ENCODE measurements at places on chromosomes 6 and 20.
A peak's percentile ranks its signal among the peaks of the same experiment; 100 is the strongest.

DNA sequence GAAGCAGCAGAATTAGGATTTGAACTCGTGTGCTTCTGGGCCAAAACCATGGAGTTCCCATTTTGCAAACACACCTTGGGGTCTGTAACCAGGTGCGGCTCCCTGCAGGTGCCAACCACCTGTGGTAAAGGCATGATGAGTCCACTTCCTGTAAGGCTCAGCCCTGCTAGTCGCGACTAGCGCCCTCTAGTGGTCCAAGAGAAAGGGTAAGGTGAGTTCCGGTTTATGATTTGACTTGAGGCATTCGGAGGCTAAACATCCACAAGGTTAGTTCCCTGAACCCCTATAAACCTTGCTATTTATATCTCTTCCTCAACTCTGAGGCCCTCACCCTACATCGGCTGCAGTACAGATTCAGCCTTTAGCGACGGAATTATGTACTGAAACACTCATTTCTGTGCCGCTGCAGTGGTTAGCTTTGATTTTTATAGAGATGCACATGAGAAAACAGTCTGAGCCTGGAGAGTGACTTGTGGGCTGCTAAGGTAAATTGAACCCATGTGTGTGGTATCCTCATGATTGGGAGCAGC, 173.4 kb downstream of the PLCB1 start:
- DNase-seq, result peak; percentile 44

- DNase-seq, result no peak
Measured at GRCh38 chr6:84804720-84805119, 40.3 kb upstream of the TBX18 start.

GRCh38 chr6:41074692-41075436, 2.1 kb downstream of the NFYA start:
- no peak for DNase-seq

DNA sequence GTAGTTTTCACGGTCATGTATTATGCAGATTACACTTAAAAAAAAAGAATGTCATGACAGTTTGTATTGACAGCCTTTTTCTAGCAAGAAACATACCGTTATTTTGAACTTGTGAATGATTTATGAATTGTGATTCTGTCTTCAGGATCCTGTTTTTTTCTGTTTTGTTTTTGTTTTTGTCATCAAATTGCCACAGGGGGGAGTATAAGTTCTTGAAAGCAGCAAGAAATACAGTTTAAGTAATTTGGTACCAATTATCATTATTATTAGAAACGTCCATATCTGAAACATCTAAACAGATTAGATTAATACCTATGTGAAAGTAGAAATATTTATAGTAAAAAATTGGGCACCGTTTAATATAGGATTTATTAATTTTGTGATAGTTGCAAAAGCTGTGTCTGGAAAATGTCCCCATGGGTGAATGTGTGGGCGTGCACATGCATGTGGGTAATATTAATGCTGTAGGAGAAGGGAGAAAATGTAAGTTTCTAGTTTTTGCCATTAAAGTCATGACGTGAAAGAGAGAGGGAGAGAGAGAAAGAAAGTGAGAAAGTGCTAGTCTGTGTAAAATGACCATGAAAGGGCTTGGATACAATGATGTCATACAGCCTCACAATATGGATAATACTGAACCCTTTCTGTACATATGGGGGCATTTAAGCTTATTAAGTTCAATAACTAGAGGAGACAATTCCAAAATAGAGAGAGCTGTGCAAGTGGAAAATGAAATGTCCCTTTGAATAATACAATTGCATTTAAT, 9.4 kb upstream of the CCN2 start:
- no peak for DNase-seq

DNA sequence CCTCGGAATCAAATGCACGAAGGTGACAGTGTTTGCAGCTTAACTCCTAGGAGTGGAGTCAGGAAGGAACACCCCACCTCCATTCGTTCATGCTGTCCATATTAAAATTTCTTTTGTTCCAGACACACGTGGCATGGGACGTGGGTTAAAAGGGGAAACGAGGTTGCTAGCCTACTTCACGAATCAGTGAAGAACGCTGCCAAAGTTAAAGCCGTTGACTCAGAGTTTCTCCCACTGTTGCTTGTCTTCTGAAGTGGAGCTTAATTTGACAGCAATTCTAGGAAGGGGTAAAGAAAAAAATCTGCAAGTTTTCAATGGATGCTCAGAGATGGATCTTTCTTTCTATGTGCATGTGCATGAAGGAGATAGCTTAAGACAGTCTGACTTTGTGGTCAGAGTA, 499.1 kb downstream of the CD83 start:
- DNase-seq, result no peak

- peak; percentile 9 for DNase-seq
Measured at GRCh38 chr6:144215402-144215931, 65.2 kb downstream of the STX11 start.

GRCh38 chr6:27546522-27546921, 73.6 kb upstream of the ZNF184 start:
- no peak for DNase-seq

GRCh38 chr6:46062312-46062711, 46.7 kb upstream of the CLIC5 start:
- DNase-seq, result no peak

- DNase-seq, result no peak
Measured at GRCh38 chr20:14481863-14482262, 144.5 kb upstream of the FLRT3 start.

DNA sequence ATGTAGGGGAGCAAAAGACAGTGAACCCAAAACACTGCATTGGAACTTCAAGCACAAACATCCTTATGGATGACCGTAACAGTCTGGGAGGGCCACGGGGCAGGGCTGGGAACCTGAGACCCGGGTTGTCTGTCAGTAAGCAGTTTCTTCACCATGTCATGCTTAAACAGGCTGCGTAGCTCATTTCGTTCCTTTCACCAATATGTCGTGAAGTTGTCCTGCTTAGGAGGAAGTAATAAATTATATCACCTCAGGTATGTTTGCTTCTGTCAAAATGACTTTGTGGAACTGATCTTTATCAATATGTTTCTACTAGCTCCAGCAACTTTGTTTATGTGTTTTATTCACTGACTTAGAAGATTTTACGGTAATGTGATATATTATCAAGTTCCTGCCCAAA, 12.4 kb upstream of the MAK start:
- no peak for DNase-seq

GRCh38 chr6:111952274-111952673, 79.0 kb upstream of the FYN start:
- no peak for DNase-seq

GRCh38 chr6:54463354-54464024, 155.2 kb downstream of the TINAG start:
- DNase-seq, result no peak

Data from stimulated activated CD4-positive, alpha-beta T cell treated with anti-CD3 and anti-CD28 coated beads, Interleukin-12 subunit alpha, Interleukin-12 subunit beta, amount 100 ng/mL, for 24 hours (primary cell).